Sigmoid colon (tissue), 7 donors: ENCODE measurements at places on chromosomes 5 and 9.

- DNase-seq = no peak
These were observed 8.9 kb upstream of the CLINT1 start for GRCh38 chr5:157867751-157868387.

GRCh38 chr9:120891245-120891883 lies 14.4 kb upstream of the PHF19 start:
- DNase-seq = no peak

GRCh38 chr9:77985996-77986395 lies 45.6 kb downstream of the GNAQ start:
- DNase-seq = no peak

GRCh38 chr5:150144246-150144801 lies 11.3 kb downstream of the PDGFRB start:
- DNase-seq = peak; percentile 82
